ENCODE measurements at places on chromosomes 3 and 15.

- DNase-seq: no peak
These were observed 21.3 kb downstream of the MME start for GRCh38 chr3:155101398-155101797.

GRCh38 chr3:10494180-10494579, 11.2 kb downstream of the ATP2B2 start:
- no peak for DNase-seq

DNA sequence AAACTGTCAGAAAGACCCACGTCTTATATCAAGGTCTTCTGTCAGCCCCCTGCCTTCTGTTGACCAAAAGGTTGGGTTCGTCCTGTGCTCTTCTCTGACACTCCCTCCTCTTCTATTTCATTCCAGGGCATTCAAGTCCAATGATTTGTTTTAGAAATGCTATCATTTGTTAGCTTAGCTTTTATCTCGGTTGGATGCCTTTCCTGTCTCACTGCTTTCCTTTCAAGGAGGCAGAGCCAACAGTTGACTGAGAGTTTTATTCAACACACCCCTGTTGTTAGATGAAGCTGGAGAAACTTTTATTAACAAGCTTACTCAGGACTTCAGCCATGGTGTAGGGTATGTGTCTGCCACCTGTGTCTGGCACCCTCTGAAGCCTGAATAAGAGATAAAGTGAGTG, 112.0 kb upstream of the SLC7A14 start:
- DNase-seq: no peak

GRCh38 chr3:143654906-143655305, 193.4 kb downstream of the SLC9A9 start:
- no peak for DNase-seq

DNA sequence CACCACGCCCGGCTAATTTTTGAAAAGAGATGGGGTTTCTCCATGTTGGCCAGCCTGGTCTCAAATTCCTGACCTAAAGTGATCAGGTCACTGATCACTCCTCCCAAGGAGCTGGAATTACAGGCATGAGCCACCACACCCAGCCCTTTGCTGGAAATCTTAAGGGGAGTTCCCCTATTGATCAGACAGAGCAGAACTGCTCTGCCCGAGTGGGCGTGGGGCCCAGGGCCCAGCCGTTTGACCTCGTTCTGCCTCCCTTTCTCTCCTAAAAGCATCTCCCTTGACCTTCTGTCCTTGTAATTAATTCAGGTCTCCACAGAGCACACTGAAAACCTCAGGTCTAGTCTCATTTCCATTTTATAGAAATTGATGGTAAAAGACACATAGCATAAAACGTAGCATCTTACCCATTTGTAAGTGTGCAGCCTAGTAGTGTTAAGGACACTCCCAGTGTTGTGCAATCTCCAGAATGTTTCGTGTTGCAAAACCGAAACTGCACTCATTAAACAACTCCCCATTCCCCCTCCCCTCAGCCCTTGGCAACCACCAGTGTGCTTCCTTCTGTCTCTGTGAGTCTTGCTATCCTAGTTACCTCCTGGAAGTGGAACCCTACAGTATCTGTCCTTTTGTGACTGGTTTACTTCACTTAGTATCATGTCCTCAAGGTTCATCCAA, 89.3 kb downstream of the SLCO3A1 start:
- DNase-seq: no peak

- no peak for DNase-seq
These were observed 1177.4 kb upstream of the GBE1 start for GRCh38 chr3:82938821-82939328.

GRCh38 chr3:85662462-85662861, 703.7 kb downstream of the CADM2 start:
- DNase-seq: no peak

- no peak for DNase-seq
These were observed 23.4 kb upstream of the ARL14 start for GRCh38 chr3:160653512-160653911.

- no peak for DNase-seq
These were observed 123.3 kb downstream of the GABRG3 start for GRCh38 chr15:27094235-27094634.

All from stimulated activated CD4-positive, alpha-beta T cell treated with anti-CD3 and anti-CD28 coated beads, Interleukin-1b, Interleukin-23, amount 100 ng/mL, for 1 hour (primary cell).